Transverse colon (tissue), 4 donors: ENCODE measurements at places on chromosomes 6 and 20. TPM values are rescaled to one million over a fixed set of nuclear protein-coding genes. Genes with fewer than 3 reads are reported as not detected.

Gene UNC93A
- total RNA-seq: not detected

Gene LTB
- total RNA-seq: not detected

Gene NOP56
- 303 TPM for total RNA-seq

Gene SLC17A2
- not detected for total RNA-seq

Gene TRIM39
- total RNA-seq: 11.7 TPM

Gene TNF
- not detected for total RNA-seq

Gene PTGIS
- 9.4 TPM for total RNA-seq

Gene SRSF12
- not detected for total RNA-seq

Gene HUS1B
- 7.5 TPM for total RNA-seq

Gene COQ3
- total RNA-seq: 5.1 TPM

Gene WFDC5
- total RNA-seq: not detected

Gene ZC2HC1B
- not detected for total RNA-seq

Gene MUCL3
- total RNA-seq: 0.16 TPM

Gene SYNDIG1
- 0.27 TPM for total RNA-seq
